ENCODE measurements at places on chromosomes 1 and 21.

DNA sequence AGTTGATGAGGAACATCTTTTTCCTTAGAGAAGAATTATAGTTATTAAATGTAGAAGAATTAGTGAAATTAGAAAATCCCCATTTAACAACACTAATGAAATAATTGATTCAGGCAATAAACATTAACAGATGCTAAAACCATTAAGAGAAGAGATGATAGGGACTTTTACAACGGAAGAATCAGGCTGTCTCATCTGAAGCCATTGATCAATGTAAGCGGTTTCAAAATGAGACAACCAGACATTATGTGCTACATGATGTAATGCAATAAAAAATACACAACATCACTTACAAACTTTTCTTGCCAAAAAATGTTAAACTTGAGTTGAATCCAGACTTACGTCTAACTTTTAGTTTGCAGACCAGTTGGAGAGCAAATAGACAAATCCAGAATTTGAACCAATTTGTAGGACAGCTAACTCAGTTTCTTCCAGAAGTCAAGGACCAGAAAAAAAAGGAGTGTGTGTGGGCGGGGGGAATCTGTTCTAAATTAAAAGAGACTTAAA is 165.4 kb upstream of the DPT start:
- DNase-seq: no peak

GRCh38 chr1:97837161-97837560 is 83.7 kb downstream of the DPYD start:
- no peak for DNase-seq

DNA sequence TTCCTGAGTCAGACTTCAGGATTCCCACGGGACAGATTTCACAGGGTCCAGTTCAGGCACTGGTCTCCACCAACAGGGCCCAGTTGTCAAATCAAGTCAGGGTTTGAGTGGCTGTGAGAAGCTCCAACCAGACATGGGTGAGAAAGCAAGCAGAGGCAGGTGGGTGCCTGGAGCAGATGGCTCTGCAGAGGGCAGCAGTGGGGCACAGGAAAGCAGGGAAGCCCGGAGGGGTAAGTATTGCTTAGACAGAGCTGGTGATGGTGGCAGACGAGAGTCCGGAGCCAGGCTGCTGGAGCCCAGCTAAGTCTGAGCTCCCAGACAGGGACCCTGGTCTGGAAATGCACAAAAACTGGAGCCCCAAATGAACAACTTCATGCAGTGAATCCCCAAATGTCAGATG is 40.4 kb downstream of the RIMS3 start:
- no peak for DNase-seq

- DNase-seq: no peak
Measured at GRCh38 chr1:2372551-2373490, 18.5 kb downstream of the MORN1 start.
